ENCODE measurements at places on chromosomes 13 and 19.

- DNase-seq = no peak
Measured at GRCh38 chr19:48676887-48677286, 4.1 kb upstream of the NTN5 start.

DNA sequence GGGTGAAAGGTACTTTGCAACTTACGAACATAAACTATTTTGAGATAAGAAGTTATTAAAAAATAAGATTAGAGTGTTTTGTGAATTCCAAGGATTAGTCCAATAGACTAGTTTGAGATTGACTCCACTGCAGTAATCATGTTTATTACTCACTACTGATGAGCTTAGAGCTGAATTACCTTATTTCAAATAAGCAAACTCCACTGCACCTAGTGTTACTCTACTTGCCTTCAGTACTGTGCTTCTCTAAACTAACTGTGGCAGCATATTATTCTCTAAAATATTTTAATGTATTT lies 111.7 kb downstream of the MIPEP start:
- no peak for DNase-seq

DNA sequence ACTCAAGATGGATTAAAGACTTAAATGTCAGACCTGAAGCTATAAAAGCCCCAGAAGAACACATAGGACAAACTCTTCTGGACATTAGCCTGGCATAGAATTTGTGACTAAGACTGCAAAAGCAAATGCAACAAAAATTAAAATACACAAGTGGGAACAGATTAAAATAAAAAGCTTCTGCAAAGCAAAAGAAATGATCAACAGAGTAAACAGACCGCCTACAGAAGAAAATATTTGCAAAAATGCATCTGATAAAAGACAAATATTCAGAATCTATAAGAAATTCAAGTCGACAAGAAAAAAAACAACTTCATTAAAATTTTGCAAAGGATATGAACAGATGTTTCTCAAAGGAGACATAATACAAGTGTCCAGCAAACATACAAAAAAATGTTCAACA lies 537.8 kb downstream of the SLITRK1 start:
- no peak for DNase-seq

DNA sequence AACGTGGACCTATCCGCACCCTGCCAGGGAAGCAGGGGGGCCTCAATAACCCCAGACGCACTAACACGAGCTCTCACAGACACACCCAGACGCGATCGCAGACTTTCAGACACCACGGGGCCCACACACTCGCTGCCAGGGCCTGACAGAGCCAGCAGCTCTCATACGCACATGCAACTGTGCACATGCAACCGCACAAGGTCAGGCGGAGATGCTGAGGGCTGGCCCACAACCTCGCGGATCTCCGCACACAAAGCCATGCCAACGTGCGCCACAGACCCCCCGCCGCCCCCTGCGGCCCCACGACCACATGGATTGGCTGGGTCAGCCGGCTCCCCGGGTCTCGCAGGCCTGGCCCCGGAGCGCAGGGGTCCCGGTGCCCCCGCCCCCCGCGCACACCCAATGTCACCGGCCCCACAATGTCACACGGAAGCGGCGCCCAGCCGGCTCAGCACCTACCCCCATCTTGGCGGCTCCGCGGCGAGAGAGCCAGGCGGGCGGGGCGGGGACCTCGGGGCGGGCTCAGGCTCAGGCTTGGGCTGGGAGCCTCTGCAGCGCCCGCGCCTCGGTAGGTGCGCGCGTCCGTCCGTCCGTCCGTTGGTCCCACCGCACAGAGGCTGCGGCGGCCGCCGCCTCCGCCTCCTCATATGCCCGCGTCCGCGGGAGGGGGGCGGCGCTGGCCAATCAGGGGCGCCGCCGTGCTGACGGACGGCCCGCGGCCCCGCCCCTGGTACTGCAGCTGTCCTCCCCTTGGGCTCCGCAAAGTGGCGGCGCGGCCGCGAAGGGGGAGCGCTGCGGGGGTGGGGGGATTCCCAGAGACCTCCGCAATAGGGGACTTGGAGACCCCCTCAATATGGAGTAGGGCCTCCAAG lies at the start of gene ATP1A3:
Gene ATP1A3, minus strand, starts transcription at position 619 of the 872 bp plus-strand sequence. Its CDS starts 154 bp downstream, at position 465.
- peak; percentile 59 for DNase-seq

GRCh38 chr19:21328885-21329605 lies at the start of gene ZNF708:
Gene ZNF708, minus strand, starts transcription at chr19:21329410. Its CDS starts 198 bp downstream, at chr19:21329212.
- DNase-seq = peak; percentile 90

- DNase-seq = no peak
Measured at GRCh38 chr19:18097217-18097992, at the start of gene MAST3. Gene MAST3, plus strand, starts transcription at chr19:18097778. Its CDS starts 15 bp downstream, at chr19:18097793.

DNA sequence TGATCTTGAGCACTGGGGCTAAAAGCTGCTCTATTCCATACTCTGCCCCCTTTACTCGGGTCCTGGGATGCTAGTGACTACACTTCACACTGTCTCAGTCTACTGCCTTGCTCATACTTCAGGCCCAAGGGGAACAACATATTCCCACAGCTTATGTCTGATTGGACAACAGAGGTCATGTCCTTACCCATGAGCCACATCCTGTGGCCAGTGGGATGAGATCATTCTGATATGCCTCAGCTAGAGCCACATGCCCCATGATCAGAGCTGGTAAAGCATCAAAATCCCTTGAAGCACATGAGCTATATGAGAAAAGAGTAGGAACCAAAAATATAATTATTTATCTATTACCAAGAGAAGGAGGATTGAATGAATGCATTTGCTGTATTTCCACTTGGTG lies 290.1 kb upstream of the TSHZ3 start:
- no peak for DNase-seq

DNA sequence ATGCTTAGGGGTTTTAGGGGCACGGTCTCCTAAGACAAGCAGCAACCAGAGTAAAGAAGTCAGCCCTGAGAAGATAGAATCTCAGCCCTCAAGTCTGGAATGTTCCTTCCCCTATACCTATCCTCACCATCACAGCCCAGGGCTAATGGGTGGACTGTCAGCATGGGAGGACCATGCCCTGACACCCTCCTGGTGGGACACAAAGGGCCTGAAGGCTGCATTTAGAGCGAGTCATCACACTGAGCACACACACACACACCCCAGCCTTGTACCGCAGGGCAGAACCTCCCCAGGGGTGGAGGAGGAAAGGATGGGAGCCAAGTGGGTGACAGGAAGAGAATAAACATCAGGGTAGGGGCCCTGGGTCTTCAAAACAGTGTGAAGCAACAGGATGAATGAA lies 174.8 kb upstream of the SERP2 start:
- DNase-seq = no peak

DNA sequence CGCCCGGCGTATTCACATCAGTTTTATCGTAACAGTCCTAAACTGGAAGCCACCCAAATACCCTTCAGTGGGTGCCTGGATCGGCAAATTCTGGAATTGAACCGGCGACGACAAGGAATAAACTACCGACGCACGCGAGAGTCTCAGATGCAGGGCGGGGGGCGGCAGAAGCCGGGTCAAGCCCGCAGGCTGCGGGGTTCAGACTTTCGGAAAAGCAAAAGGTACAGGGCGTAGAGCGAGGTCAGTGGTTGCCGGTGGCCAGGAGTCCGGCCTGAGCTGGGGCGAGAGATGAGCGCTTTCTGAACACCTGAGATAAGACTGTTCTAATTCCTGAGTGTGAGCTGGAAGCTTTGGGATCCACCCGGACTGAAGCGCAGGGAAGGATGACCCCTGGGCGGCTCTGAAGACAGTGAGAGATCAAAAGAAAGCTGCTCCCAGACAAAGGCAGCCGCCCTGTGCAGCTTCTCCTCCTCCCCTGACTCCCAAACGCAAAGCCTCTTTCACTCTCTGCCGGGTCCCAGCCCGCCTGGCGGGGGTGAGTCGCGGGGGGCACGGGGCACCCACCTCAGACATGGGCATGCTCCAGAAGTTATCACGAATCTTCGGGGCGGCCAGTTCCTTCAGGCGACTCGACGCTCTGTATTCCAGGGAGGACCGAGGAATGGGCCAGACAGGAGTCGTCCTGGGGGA lies 26.2 kb upstream of the MIER2 start:
- DNase-seq = no peak

GRCh38 chr13:89066868-89067466 lies 1395.8 kb downstream of the SLITRK5 start:
- no peak for DNase-seq

DNA sequence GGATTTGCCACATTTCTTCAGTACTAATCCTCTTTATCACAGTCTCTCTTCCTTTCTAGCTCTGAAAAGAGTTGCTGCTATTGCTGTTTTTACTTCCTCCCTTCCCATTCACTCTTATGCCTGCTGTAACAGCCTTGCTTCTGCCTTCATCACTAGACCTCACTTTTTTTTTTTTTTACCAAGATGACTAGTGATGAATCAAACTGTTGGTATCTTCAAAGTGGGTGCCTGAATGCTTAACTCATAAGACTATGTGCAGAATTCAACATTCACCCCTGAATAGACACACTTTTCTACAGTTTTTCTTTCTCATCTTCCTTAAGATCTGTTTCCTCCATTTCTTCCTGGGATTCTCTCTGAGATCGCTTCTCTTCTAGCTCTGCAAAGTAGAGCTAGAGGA lies 217.2 kb upstream of the HTR2A start:
- no peak for DNase-seq

DNA sequence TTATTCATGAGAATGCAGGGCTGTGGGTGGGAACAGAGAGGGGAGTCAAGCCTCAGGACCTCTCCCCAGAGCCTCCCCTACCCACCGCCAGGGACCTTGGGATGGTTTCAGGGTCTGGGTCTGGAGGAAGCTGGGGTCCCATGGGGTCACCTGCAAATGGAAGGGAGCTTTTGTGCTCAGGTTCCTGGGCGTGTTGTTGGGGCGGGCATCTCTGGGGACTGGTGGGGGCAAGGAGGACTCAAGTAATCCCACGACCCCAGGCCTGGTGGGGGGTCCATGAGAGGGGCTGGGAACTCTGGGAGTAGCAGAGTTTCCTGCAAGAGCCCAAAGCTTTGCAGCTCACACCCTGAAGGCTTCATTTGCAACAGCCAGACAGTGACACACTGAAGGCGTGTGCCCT lies 60.2 kb downstream of the UNC13A start:
- DNase-seq = no peak

DNA sequence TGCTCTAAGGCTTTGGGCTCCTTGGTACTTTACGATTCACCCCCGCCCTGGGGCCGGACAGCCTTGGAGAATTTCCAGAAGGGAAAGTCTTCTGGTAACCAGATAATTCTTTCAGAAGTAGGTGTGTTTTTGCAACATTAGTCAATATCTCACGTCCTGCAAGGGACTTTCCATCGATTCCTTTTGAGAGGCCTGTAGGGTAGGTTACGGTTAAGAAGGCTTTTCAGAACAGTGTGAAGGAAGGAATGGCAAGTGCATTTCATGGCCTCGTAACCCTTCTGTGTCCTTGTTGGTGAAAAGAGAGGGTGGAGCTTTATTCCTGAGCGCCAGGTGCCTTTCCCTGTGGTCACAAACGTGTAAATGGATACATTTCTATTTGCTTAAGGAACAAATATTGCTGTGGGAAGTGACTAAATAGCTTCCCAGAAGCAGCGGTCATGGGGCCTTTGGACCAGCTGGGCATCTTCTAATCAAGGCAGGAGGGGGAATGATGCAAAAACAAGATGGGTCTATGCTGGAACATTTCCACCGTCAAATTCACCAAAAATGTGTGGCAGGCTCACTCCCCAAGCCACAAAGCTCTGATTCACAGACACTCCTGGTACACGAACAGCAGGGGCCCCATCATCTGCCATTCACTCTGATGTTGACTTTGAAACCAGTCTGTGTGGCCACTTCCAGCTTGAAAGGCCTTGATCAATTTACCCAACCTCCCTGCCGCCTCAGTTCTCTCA lies 99.2 kb downstream of the ANKRD10 start:
- DNase-seq = no peak

DNA sequence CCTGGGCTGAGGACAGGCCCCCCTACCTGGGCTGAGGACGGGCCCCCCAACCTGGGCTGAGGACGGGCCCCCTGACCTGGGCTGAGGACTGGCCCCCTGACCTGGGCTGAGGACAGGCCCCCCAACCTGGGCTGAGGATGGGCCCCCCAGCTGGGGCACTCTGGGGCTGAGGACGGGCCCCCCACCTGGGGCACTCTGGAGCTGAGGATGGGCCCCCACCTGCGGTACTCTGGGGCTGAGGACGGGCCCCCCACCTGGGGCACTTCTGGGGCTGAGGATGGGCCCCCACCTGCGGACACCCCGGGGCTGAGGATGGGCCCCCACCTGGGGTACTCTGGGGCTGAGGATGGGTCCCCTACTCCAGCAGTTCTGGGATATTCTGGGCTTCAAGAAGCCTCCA lies 65.5 kb downstream of the RASA3 start:
- no peak for DNase-seq

DNA sequence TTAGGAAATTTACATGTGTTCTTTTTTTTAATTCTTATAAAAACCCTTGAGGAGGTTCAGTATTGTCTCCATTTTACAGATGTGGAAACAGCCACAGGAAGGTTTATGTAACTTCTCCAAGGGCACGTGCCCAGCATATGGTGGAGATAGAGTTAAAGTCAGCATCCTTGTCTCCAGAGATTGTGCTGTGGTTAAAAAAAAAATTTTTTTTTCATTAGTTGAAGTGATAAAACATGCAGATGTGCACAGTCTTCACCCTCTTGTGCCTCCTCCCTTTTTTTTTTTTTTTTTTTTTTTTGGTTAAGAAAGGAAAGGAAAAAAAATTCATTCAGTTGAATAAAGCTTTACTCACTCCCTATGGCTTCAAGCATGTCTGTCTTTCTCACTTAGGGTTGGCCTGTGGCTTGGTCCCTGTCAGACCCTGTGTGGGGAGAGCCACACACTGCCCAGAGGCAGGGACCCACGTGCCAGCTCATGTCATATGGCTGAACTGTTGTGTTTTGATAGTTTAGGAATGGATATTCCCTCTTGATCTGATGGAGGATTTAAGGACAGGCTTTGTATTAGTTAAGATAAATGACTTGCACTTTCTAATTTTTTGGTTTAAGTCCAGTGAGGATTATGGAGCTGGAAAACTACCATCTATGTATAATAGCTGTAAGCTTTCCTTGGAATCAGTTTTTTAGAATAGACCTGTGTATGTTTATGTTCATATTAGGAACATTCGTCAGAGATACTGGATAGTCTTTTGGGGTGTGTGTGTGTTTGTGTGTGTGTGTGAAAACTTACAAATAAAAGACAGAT lies 19.3 kb downstream of the RNASEH2B start:
- no peak for DNase-seq

All from NCI-H1105 (cell line).